ENCODE measurements at places on chromosomes 11 and 22.
A peak's percentile ranks its signal among the peaks of the same experiment; 100 is the strongest.

DNA sequence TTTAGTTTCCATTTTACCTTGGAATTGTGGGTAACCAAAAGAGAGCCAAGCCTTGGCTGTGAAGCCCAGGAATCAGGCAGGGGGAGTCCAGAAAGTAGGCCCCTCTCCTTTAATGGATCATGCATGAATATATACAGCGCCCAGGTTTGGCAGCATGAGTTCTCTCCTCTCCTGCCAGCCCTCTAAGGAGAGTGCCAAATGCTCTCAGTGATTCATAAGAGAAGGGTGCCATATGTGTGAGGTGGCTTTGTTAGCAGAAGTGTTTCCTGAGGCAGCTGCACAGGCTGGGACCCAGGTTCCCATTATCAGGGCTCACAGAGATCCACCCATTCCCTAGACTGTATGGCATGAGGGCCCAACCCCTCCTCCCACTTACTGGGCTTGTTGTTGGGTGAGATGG, 52.3 kb upstream of the SCUBE2 start:
- DNase-seq, result no peak

DNA sequence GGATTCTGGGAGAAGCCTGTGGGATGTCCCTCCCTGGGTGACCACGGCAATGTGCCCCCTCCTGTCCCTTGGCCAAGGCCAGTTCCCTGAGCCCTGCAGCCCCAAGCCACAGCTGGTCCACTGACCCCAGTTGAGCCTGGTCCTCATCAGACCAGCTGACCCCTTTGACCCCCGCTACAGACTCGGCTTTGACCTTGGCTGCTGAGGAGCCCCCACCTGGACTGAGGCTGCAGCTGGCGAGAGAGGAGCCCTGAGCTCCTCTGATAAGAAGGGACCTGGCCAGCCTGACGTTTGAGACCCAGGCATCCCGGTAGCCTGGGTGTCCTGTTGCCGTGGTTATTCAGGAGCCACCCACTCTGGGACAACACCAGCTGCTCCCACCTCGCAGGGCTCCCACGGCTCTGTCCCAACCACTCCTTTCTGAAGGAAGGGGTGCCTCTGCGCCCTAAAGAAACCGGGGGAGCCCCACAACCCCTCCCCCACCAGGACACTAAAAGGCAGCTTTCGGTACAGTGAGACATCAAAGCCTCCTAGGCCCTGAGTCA, 3.0 kb downstream of the ASCL2 start:
- no peak for DNase-seq

GRCh38 chr11:110712659-110713448, 617 bp upstream of the ARHGAP20 start:
- peak; percentile 61 for DNase-seq

DNA sequence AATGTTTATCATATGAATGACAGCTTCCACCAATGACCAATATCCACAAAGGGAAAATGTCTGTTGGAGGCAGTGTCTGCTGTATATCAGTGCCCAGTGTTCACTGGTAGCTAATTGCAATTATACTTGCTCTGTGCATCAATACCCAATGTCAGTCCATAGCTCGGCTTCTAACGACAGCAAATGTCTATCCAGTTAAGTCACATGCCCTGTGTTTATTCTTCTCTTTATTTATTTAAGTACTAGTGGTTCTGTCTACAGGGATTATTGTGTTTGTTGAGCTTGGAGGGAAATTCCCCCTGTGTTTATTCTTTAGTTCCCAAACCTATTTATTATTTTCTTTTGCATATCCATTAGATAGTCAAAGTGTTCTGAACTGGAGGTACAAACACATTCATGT, 18.6 kb downstream of the TSKU start:
- DNase-seq, result no peak

GRCh38 chr11:659532-660085, 22.5 kb downstream of the DRD4 start:
- no peak for DNase-seq

DNA sequence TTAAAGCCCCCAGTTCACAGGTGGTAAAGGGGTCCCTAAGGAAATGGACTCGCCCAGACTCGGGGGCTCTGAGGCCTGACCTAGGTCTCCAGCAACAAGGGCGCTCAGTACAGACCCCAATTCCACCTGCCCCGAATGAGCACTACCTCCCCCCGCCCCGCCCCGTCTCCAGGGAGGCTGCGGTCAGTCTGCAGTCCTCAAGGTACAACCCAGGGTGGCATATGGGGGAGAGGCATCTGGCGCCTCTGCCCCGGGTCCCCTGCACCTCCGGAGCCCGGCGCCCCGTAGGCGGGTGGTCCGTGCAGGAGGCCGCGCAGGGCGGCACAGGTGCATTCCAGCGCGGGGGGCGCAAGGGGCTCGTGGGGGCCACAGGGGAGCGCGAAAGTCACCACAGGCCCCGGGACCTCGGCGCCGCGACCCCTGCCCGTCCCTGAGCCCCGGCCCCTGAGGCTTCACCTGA, 361 bp downstream of the CTSD start:
- DNase-seq, result no peak

- no peak for DNase-seq
Observed at GRCh38 chr11:117862753-117863152, 13.7 kb downstream of the FXYD6 start.

- peak; percentile 44 for DNase-seq
Observed at GRCh38 chr11:63610604-63611394, 3.4 kb downstream of the PLAAT3 start.

DNA sequence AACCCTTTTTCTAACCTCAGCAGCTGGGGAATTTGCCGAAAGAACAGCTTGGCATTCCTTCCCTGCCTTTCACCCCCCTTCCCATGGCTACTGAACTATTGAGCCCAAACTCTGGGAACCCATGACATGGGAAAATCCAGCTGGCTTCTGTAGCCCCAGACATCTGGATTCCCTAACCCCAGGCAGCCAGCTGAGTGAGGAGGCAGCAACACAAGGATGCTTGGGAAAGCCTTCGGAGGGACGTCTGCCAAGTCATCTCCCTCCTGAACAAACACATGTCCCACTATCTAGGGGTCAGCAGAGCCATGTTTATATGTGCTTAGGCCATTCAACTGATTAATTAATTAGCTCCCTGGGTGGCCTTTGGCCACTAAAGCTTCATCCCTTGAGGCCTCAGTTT, 21.6 kb downstream of the LRRC55 start:
- no peak for DNase-seq

- no peak for DNase-seq
Observed at GRCh38 chr11:112965656-112966055, 4.4 kb downstream of the NCAM1 start.

- no peak for DNase-seq
Observed at GRCh38 chr11:67264877-67265632, 1.2 kb upstream of the GRK2 start.

DNA sequence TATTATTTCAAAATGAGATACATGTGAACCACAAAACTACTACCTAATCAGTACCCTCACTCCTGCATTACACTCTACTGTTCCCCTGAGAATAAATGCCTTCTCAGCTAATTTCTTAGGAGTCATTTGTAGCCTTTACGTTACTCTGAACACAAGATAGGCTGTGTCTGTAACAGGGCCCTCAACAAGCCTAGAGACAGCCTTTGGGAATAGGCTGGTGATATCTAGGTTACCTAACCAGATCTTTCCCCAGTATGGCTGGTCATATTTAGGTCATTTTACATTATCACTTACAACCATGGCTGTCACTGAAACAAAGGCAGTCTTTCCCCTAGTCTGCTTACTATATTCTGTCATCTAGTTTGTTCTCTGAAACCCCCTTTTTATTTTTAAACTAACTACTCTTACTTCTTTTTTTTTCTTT, 14.2 kb downstream of the ATM start:
- DNase-seq, result no peak

DNA sequence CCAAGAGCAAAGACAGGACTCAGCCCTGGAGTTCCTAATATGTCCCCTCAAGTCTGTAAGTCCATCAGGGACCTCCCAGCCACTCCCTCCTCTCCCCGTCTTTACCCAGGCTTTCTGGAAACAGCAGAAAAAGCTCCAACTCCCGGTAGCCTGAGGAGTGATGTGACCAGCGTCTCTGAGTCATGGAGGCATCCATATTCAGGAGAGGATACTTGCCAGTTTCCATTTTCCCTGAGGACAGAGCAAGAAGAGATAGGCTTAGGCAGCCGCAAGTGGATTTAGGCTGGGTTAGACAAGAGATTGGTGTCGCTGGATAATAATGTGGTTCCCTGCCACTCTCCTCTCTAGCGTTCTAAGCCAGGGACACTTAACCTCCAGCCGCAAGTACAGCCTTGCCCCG, 206.6 kb downstream of the GRIK4 start:
- no peak for DNase-seq

- DNase-seq, result no peak
Observed at GRCh38 chr11:7775689-7776088, 21.1 kb downstream of the OR5P2 start.

GRCh38 chr11:57131080-57131790, 50.5 kb upstream of the LRRC55 start:
- no peak for DNase-seq

DNA sequence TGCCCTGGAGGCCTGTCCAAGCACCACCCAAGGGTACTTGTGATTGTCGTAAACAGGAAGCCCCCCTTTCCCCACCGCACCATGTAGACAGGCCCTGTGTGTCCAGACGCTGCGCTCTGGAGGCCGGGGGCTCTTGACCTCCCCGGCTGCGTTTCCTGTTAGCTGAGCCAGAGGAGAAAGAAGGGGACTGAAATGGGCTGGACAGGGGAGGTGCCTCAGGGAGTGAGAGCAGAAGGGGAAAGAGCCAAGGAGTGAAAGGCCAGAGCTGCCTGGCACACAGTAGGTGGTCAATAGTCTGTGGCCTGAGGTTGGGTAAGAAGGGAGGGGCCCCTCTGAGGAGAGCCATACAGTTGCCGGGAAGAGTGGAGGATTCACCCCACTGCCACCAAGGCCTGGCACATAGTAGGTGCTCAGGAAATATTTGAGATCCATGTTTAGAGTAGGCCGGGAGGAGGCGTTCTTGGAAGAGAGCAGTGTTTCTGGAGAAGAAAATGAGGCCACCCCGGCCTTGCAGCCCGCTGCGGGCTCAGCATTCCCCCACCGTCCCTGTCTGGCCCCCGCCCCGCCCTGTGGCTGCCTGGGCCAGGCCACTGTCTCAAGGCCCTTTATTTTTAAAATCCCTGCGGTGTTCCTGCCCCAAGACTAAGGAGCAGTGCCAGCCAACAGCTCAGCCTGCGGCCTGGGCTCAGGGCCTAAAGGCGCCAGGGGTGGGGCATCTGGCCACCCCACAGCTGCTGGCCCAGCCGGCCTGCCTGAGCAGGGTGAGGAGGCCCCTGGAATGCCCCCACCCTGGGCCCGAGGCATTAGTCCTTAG, 13.6 kb upstream of the CDC42EP1 start:
- peak; percentile 30 for DNase-seq

- no peak for DNase-seq
Observed at GRCh38 chr11:76857781-76858410, 2.8 kb upstream of the ACER3 start.

DNA sequence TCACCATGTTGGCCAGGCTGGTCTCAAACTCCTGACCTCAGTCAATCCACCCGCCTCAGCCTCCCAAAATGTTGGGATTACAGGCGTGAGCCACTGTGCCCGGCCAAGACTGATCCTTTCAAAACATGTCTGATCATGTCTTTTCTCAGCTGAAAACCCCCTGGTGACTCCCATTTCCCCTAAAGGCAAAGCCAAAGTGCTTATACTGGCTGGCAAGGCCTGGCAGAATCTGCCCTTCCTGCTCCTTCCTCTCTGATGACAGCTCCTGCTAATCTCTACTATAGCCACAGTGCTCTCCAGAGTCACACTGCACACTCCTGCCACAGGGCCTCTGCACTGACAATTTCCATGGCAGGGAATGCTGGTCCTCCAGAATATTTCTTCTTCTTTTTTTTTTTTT, 2.6 kb upstream of the MCHR1 start:
- DNase-seq, result no peak
